ENCODE measurements at places on chromosomes 1 and 21.

DNA sequence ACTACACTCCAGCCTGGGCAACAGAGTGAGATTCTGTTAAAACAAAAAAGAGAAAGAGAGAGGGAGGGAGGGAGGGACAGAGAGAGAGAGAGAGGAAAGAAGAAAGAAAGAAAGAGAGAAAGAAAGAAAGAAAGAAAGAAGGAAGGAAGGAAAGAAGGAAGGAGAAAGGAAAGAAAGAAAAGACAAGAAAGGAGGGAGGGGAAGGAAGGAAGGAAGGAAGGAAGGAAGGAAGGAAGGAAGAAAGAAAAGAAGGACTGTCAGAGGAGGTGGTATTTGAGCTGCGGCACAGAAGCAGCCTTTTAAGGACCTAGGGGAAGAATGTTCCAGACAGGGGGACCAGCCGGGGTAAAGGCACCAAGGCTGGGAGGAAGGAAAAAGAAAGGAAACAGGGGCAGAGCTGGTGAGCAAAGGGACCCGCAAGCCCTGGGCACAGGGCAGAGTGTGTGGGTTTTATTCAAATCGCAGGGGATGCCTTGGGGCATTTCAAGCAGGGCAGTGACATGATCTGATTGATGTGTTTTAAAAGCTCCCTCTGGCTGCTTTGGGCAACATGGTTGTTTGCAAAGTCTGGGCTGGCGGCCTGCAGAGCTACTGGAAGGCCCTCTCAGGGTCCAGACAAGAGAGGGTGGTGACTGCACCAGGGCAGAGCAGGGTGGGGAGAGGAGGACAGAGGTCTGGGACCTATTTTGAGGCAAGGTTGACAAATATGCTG is 176.9 kb upstream of the VAMP3 start:
- no peak for DNase-seq

DNA sequence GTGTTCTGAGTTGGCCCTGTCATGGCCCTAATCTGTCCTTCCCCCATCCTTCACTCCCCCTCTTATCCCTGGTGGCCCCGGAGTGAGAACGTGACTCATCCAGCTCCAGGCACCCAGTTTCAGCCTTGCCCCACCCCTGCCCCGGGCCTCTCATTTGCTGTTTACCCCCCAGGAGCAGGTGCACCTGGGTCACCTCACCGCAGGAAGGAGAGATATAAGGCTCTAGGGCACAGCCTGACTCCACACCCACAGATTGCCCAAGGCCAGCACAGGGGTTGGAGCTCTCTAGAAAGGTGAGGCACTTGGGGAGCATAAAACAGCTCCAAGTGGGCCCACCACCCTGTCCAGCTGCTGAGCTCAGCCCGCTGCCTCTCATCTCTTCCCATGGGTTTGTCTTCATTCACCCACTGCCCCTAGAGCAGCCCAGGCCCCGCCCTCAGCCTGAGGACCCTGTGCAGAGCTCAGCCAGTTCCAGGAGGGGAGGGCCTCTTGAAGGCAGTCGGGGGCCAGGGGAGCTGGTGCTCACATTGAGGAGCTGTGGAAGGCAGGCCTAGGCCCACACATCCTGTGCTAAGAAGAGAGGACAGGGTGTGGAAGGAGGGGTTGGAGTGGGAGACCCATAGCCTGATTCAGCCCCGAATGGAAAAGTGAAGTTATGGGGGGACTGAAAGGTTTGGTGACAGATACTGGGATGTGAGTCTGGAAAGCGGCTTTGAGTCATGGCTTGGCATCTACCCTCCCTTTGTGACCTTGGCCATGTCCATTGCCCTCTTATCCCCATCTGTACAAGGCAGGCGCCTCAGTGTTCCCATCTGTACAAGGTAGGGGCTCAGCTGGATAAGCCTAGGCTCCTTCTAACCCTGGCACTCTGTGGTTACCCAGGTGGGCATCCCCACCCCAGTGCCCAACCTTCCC is 16.1 kb upstream of the GPR37L1 start:
- peak; percentile 33 for DNase-seq

DNA sequence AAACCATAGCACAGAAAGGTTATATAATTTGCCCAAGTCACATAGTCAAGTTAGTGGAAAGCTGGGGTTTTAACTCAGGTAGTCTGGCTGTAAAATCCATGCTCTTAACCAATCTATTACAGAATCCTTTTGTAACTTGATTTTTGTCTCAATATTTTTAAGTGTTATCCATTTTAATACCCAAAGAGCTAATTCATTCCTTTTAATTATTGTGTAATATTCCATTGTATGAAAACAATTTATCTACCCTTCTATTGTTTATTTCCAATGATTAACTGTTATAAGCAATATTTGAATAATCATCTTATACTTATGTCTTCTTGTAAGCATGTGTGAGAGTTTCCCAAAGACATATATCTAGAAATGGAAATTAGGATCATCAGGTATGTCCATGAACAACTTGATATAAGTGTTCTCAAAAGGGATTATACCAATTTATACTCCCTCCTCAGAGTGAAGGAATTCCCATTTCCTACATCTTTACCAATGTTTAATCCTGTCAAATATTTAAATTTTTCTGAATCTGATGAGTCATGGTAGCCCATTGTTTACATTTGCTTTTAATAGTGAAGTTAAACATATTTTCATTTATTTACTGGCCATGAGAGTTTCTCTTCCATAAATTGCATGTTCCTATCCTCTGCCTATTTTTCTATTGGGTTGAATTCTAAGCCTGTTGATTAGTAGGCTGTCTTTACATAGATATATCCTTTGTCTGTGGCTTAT is 13.9 kb downstream of the TEX50 start:
- no peak for DNase-seq

GRCh38 chr1:207025146-207025880 is 7.2 kb downstream of the C1orf116 start:
- DNase-seq, result no peak

- DNase-seq, result no peak
These were observed 89.5 kb upstream of the CSF3R start for GRCh38 chr1:36572142-36572715.

DNA sequence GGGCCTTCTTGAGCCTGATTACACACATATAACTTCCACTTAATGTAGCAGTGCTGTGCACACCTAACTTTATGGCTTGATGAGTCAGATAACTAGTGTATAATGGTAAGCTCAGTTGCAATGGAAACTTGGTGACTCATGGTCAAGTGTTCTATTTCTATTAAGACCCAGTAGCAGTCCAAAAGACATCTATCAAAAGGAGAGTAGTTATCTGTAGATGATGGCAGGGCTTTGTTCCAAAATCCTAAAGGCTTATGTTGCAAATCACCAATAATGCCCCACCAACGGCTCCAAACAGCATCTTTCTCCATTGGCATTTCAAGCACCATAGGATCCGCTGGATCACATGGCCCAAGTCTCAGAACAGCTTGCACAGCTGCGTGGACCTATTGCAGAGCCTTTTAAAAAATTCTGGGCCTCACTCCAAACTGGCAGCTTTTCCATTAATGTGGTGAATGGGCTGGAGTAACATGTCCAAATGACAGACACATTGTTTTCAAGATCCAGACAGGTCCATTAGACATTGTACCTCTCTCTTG is 566.8 kb upstream of the USP24 start:
- peak; percentile 51 for DNase-seq

DNA sequence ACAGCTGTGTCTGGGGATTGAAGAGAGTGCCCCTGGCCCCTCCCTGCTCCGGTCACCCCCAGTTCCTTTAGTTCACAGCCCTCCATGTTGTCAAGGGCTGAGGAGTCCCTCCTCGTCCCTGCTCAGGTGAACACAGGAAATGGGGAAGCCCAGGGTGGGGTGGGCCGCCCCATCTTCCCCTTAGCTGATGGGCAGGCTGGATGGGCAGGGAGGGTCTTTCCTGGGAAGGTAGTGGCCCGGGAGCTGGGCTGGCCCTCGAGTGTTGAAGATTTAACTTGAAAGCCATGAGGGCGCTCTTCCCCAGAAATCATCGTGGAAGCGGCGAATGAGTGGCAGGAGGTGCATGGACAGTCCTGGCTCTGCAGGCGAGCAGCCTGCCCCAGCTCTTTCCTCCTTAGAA is 18.3 kb upstream of the NPHP4 start:
- DNase-seq, result no peak

DNA sequence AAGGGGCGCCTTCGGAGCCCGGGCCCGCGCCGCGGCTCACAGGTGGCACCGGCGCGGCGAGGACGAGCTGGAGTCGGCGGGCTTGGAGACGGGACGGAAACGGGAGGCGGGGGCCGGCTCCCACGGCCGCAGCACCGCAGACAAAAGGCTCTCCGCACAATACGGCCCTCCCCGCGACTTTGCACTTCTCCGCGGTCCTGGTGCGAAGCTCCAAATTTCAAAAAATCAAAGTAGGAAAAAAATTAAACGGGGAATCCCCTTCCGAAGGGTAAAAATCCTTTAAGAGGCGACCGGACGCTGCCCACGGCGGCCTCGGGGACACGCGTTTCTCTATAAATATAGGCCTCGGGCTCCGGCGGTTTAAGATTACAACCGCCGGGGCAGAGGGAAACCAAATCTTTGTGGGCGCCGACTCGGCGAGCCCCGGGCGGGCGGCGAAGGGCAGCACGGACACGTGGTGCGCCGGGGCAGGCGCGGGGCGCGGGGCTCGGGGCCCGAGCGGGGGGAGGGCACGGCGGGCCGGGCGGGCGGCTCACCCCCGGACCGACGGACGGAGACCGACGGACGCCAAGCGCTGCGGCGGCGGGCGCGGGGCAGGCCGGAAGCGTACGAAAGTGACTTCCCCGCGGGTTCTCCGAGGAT is 453 bp downstream of the PABPC4 start:
- DNase-seq, result peak; percentile 59

GRCh38 chr1:161307892-161308638 is 1.7 kb downstream of the MPZ start:
- no peak for DNase-seq

- DNase-seq, result no peak
These were observed 266.1 kb downstream of the DNM3 start for GRCh38 chr1:172107316-172107975.

DNA sequence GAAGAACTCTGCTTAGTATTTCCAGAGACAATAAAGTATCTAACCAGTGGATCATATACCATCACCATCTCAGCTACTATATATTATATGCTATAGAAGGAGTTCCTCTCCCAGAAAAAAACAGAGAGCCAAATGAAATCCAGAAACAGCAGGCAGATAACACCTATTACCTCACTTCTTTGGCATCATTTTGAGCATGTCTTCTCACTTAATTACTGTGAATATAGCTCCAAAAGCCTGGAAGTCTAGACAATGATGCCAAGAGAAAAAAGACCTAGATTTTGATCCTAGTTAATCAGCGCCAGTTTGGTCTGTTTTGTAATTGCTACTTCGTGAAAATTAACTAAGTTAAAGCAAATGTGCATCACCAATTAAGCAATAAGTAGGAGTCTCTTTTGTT is 131.3 kb downstream of the EIF4G3 start:
- no peak for DNase-seq

DNA sequence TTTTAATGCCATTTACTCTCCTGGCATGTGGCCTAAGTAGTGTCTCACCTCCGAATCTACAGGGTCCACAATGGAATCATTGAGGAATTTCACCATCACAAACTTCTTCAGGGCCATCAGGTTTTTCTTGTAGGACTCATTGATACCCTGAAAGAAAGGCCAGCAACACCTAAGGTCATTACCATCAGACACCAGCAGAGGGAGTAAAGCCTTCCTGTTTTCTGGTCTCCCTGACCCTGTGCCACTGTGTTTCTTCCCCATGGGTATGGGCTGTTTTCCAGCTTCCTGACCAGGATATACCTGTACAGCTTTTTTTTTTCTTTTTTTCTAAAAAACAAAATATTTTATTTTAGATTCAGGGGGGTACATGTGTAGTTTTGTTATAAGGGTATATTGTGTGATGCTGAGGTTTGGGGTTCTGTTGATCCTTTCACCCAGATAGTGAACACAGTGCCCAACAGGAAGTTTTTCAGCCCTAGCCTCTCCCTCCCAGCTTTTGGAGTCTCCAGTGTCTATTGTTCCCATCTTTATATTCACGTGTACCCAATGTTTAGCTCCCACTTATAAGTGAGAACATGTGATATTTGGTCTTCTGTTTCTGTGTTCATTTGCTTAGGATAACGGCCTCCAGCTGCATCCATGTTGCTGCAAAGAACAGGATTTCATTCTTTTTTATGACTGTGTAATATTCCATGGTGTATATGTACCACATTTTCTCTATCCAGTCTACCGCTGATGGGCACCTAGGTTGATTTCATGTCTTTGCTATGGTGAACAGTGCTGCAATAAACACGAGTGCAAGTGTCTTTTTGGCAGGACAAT is 18.3 kb downstream of the PPT1 start:
- DNase-seq, result peak; percentile 28

DNA sequence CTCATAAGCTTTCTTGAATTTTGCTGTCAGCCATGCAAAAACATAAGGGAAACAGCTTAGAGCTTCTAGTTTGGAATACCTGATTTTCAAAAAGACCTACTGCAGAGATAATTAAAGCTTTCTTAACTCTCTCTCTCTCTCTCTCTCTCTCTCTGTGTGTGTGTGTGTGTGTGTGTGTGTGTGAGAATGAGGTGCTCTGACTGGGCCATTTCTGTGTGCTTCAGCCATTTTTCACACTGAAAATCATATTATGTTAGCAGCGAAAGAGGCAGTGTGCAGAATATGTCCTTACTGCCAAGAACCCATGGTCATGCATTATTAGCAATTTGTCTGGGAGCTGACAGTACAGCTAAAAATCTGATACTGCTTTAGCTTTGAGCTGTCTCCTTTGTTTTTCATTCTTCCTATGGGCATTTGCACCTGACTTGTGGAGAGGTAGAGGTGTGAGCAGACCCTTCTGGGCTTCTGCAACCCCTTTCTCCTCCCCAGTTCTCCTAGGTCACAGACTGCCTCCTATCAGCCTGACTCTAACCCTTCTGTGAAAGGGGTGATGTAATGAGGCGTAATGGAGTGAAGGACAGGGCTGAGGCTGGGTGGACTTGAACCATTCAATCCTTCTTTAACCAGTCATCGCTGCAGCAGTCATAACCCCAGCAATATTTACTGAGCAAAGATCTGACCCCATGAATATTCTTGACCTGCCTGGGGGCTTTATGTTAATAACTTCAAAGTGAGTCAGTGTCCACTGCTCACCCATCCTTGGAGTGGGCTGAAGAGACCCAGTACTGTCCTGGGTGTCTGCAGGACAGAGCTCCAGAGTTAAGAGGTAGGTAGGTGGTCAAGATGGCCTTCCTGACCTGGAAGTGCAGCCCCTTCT is 61.2 kb downstream of the SYT6 start:
- DNase-seq, result no peak

DNA sequence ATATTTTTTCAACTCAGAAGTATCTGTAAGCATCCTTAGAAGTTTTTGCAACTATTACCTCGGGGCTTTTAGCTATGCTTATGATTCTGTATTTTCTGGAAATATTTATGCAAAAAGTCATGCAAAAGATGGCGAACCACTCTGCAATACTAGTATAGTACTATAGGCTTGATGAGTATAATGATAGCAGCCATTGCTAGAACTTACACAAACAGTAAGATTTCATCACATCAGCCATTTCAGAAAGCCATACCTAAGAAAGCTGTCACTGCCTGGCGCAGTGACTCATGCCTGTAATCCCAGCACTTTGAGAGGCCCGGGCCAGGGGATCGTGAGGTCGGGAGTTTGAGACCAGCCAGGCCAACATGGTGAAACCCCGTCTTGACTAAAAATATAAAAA is 227.1 kb downstream of the LRRC7 start:
- DNase-seq, result no peak
